ENCODE measurements at places on chromosomes 12 and 14. TPM values are rescaled to one million over a fixed set of nuclear protein-coding genes. Genes with fewer than 3 reads are reported as not detected.

GRCh38 chr14:99159341-99160340, 112.4 kb downstream of the BCL11B start:
- no peak overlapping the region for H3K4me3 ChIP-seq
- H3K36me3 ChIP-seq = no peaks in the 10 kb centered on the region
- H3K27ac ChIP-seq = no peak overlapping the region
- no peaks in the 10 kb centered on the region for H3K4me1 ChIP-seq
- no peak for DNase-seq
- no peaks in the 10 kb centered on the region for H3K27me3 ChIP-seq

DNA sequence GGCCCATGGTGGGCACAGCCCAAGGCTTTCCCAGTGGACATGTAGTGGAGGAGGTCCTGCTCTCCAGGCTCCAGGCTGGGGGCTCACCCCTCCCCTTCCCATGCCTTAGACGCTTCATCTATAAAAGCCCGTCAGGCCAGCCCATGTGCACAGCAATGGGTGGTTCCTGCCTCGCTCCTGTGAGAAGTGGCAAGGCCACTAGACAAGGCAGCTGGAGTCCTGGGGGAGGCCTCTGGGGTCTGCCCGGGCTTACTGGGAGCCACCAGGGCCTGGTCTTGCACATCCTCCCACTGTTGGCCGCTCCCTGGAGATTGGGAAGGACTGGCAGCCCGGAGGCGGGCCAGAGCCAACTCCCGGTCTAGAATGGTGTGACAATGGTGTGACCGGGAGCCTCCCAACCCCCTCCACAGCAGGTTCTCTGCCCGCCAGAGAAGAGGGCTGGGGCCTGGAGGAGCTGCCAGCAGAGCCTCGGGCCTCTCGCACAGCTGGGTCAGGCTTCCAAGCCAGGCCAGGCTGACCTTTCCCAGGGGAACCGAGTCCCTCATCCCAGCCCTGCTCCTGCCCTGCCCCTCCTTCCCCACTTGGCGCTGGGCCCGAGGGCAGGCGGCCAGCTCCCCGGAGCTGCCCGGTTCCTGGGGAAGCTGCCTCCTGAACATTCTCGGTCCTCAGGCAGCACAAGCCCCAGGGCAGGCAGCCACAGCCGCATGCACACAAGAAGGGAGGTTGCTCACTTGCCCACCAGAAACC, 97.9 kb downstream of the RFLNA start:
- DNase-seq = no peak
- H3K27ac ChIP-seq = no peak overlapping the region
- H3K27me3 ChIP-seq = no peaks in the 10 kb centered on the region
- no peak overlapping the region for H3K4me3 ChIP-seq
- peaks cover 44% of the 10 kb centered on the region for H3K36me3 ChIP-seq
- peaks cover 4% of the 10 kb centered on the region for H3K4me1 ChIP-seq

DNA sequence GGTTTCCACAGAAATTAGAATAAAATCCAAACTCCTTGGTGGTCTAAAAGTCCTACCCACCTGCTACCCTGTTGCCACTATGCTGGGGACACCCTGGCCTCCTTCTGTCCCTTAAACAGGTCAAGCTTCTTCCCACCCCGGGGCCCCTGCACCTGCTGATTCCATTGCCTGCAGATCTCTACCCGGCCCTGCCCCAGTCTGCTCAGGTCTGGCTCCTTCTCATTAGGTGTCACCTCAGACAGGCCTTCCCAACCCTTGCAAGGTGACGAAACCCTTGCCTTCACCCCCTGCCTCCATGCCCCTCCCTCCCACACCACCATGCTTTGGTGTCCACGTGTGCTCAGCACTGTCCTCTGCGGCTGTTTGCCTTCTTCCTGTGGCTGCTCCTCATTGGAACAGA, 170.6 kb downstream of the PIWIL1 start:
- DNase-seq = no peak
- no peak overlapping the region for H3K27ac ChIP-seq
- H3K36me3 ChIP-seq = no peaks in the 10 kb centered on the region
- no peaks in the 10 kb centered on the region for H3K4me1 ChIP-seq

DNA sequence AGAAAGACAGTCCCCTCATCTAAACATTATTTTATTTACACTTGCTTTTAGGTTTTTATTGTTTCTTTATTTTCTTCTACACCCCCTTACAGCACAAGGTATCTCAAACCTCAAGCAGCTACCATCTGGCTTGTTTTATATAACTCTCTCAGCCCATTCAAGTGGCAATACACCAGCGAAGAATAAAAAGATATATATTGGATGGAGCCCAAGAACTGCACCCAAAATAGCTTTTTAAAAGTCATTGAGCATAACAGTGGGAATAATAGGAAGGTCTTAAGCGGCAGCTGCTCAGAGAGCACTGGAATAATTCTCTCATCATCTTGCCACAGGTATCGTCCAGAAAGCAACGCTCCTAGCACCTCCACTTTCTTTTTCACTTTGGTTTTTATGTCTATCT, 322.5 kb downstream of the SYT1 start:
- H3K4me1 ChIP-seq = no peaks in the 10 kb centered on the region
- DNase-seq = no peak
- H3K36me3 ChIP-seq = no peaks in the 10 kb centered on the region
- H3K27ac ChIP-seq = no peak overlapping the region

DNA sequence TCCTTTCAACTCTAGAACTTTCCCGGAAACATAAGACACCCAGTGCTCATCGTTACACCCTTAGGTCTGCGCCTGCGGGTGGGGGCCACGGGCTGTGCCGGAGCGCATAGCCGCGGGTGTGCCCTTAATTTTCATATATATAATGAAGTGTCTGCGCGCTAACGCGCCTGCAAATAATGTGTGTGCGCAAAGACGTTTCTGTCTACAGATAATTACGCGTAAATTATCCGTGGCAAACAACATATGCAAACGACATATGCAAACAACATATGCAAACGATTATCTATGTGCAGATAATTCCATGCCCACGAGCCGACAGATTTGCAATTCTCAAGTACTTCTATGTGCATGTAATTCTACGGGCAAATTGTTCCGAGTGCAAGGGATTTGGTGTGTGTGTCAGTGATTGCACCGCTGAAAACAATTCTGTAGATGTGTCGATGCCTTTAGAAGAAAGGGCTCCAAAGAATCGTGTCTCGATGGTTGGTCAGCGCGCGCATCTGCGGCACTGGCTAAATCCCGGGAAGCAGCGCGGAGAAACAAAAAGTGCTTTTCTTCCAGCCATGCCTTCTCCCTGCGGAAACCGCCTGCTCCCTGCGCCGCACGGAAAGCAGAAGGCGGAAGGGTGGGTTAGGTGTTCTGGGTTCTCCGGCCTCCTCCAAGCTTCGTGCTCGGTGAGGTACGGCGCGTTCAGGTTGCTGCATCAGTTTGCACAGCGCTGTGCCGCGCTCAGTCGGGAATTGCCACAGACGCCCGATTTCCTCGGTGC, 34.5 kb upstream of the TBX5 start:
- H3K4me1 ChIP-seq = no peaks in the 10 kb centered on the region
- H3K27ac ChIP-seq = no peak overlapping the region
- no peaks in the 10 kb centered on the region for H3K36me3 ChIP-seq
- DNase-seq = no peak
- H3K4me3 ChIP-seq = no peak overlapping the region

DNA sequence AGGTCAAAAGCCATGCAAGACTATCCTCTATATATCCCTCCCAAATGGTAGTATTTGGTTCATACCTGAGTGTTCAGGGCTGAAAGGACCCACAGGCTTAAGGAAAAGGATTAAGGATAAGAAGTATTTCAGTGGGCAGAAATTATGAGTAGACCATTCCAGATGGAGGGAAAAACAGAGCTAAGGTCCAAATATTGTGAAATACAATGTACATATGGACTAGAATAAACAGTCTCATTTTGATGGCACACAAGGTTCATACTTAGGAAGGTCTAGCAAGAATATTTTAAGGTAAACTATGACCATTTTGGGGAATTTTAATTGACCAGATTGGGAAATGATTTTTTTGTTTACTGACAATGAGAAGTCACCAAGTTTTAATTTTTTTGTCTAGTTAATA, 124.6 kb downstream of the PRKD1 start:
- H3K4me1 ChIP-seq = no peaks in the 10 kb centered on the region
- no peaks in the 10 kb centered on the region for H3K27me3 ChIP-seq

DNA sequence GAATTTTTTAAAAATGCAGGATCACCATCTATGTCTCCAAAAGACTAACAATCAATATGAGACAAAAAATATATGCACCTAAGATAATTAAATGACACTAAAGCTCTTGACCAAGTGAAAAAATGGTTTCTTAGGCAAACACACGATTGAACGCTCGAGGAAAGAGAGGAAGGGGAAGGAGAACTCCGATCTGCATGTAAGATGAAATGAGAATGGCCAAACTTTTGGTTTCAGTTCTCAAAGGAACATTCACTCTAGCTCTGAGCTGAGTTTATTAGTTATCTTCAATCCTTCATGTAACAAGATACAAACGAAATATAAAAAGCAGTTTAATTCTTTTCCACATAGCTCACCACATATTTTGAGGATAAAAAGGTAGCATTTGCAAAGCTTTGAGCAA, 2.8 kb downstream of the DYRK4 start:
- H3K27me3 ChIP-seq = no peaks in the 10 kb centered on the region
- H3K36me3 ChIP-seq = no peaks in the 10 kb centered on the region
- no peaks in the 10 kb centered on the region for H3K4me1 ChIP-seq
- no peak overlapping the region for H3K27ac ChIP-seq
- no peak overlapping the region for H3K4me3 ChIP-seq

DNA sequence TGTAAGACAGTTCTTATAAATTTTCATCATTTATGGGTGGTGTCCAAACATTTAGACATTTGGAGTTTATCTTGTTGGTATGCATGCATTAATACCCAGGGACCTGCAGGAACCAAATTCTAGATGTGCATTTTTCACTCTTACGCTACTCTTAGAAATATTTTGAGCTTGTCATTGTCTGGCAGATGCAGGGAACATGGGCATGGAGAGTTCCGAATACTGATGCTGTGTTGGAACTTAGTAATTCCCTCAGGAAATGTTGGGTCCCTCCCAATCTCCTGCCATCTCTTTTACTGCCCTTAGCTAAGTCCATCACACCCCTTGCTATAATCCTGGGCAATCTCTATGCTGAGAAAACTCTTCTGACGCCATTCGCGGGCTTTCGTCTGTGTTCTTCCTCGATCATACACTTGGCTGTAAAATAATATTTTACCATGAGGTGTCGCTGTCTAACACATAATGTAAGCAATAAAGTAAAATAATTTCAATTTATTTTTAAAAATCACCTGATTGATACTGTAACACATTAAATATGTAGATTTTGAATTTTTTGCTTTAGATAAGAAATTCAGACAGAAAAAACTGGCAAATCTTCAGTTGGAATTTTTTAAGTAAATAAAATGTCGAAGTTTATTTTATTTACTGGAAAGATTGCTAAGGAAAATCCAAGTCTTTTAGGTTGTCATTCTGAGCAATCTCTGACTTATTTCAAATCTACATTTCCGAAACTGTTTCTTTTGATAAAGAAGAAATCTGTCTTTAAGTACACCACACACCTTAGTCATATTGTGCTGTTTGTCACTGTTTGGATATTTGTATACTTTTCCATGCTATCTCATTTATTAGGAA, 304.1 kb upstream of the SSTR1 start:
- no peaks in the 10 kb centered on the region for H3K36me3 ChIP-seq
- H3K4me3 ChIP-seq = no peak overlapping the region
- DNase-seq = no peak
- no peaks in the 10 kb centered on the region for H3K27me3 ChIP-seq
- no peaks in the 10 kb centered on the region for H3K4me1 ChIP-seq

DNA sequence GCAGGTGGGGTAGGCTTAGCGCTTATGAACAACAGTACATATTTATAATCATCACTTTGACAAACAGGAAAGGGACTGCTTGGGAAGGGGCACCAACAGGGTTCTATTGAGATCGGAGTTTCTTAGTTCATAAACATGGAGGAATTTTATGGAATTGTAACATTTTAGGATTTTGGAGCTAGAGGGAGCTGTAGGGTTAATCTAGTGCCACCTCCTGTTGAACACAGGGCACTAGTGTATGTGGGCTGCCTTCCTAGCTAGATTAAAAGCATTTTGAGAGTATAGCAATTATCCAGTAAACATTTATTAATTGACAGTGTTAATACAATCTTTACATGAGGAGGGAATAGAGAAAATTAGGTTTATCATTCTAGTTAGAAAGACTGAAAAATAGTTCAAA, 23.1 kb upstream of the TBC1D30 start:
- DNase-seq = no peak
- no peaks in the 10 kb centered on the region for H3K36me3 ChIP-seq
- H3K4me3 ChIP-seq = no peak overlapping the region
- H3K27ac ChIP-seq = no peak overlapping the region

DNA sequence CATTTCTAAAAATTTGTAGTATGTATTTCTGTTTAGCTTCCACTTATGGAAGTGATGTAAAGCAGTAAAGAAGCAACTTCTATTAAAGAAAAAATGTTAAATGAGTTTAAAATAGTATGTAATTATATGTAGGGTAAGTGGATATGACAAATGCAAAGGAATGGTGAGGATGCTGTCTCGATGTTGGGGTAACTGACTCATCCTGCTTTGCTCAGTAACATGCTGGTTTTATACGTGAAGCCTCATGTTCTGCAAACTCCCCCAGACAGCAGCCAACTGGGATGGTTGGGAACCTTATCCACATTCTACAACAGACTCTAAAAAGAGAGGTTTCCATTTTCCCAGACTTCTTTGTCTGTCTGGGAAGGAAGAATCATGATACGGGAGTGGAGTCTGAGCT, 1006.4 kb upstream of the TMEM132C start:
- DNase-seq = no peak
- no peaks in the 10 kb centered on the region for H3K27me3 ChIP-seq
- H3K27ac ChIP-seq = no peak overlapping the region
- H3K4me1 ChIP-seq = no peaks in the 10 kb centered on the region
- no peak overlapping the region for H3K4me3 ChIP-seq

GRCh38 chr12:57040750-57041149, 9.2 kb downstream of the MYO1A start:
- H3K27ac ChIP-seq = no peak overlapping the region
- DNase-seq = no peak
- no peaks in the 10 kb centered on the region for H3K4me1 ChIP-seq
- H3K36me3 ChIP-seq = no peaks in the 10 kb centered on the region
- no peaks in the 10 kb centered on the region for H3K27me3 ChIP-seq

Gene CPNE6
- 0.12 TPM for total RNA-seq

Gene RBM25
- 168 TPM for total RNA-seq

Gene MPHOSPH9
- 101 TPM for total RNA-seq

Gene TSPAN9
- 1.8 TPM for total RNA-seq

All from naive thymus-derived CD4-positive, alpha-beta T cell (primary cell).